ENCODE measurements at places on chromosomes 4 and X.

GRCh38 chr4:122710434-122711308 lies 21.8 kb upstream of the BBS12 start:
- DNase-seq: no peak

- no peak for DNase-seq
Observed at GRCh38 chr4:33381816-33382215, 2661.6 kb downstream of the PCDH7 start.

GRCh38 chrX:20729416-20729815 lies 462.7 kb upstream of the RPS6KA3 start:
- no peak for DNase-seq

GRCh38 chr4:10109995-10110670 lies 6.5 kb downstream of the WDR1 start:
- no peak for DNase-seq

GRCh38 chr4:119666653-119667091 lies 38.1 kb upstream of the PDE5A start:
- DNase-seq: no peak

DNA sequence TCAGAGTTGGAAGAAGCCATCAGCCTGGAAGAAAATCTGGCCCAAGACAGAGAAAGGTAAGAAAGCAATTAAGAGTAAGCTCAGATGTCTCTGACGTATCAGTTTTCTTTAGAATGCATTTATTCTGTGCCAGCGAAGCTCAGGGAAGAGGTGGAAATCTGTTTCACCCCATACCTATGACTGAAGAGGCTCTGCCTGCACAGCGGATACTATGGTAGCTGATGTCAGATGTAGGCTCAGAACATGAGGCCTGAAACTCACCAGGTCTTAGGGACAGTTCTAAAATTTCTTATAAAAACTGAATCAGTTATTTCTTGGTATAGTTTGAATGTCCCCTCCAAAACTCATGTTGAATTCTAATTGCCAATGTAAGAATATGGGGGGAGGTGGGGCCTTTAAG lies 30.9 kb downstream of the VEGFC start:
- no peak for DNase-seq
